ENCODE measurements at places on chromosomes 16 and 17.

- no peaks in the 10 kb centered on the region for H3K4me1 ChIP-seq
- no peak overlapping the region for H3K4me3 ChIP-seq
- no peak overlapping the region for H3K27ac ChIP-seq
- no peaks in the 10 kb centered on the region for H3K36me3 ChIP-seq
- H3K27me3 ChIP-seq, result peaks cover 38% of the 10 kb centered on the region
Measured at GRCh38 chr17:8101721-8102120, 14.2 kb upstream of the ALOX12B start.

GRCh38 chr16:65312795-65313194 lies 190.9 kb upstream of the CDH11 start:
- DNase-seq, result no peak
- no peaks in the 10 kb centered on the region for H3K27me3 ChIP-seq
- no peaks in the 10 kb centered on the region for H3K36me3 ChIP-seq
- no peak overlapping the region for H3K27ac ChIP-seq
- no peaks in the 10 kb centered on the region for H3K4me1 ChIP-seq

DNA sequence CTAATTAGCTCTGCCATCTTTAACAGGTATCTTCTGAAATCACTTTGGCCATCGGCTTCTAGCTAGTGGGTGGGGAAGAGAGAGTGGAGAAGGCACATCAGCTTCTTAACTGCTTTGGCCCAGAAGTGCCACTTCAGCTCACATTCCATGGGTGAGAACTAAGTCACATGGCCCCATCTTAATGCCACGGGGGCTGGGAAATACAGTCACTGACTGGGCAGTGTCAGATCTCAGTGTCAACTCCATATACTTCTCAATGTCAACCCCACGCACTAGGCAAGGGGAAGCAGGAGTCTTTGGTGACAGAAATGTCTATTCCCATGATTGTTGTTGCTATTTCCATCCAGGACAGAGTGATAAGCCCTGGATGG lies 29.4 kb downstream of the CCR7 start:
- H3K4me3 ChIP-seq, result no peak overlapping the region
- peaks cover 20% of the 10 kb centered on the region for H3K27me3 ChIP-seq
- H3K27ac ChIP-seq, result peak overlapping the region; percentile 68

DNA sequence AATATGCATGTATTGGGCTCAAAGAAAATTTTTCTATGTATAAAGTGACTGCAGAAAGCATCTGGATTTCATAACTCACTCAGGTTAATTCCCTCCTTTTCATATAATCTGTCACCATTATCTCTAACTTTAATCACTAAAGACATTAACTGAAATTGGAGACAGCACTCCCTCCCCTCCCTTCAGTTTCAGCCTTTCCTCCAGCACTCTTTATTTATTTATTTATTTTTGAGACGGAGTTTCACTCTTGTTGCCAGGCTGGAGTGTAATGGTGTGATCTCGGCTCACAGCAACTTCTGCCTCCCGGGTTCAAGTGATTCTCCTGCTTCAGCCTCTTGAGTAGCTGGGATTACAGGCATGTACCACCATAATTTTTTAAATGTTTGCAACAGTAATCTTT lies 43.1 kb downstream of the CDH8 start:
- no peaks in the 10 kb centered on the region for H3K4me1 ChIP-seq
- no peaks in the 10 kb centered on the region for H3K36me3 ChIP-seq
- H3K27me3 ChIP-seq, result no peaks in the 10 kb centered on the region
- H3K4me3 ChIP-seq, result no peak overlapping the region

- H3K4me3 ChIP-seq, result no peak overlapping the region
- no peak for DNase-seq
- peaks cover 6% of the 10 kb centered on the region for H3K4me1 ChIP-seq
Measured at GRCh38 chr16:2768403-2769089, 8.5 kb downstream of the ELOB start.

DNA sequence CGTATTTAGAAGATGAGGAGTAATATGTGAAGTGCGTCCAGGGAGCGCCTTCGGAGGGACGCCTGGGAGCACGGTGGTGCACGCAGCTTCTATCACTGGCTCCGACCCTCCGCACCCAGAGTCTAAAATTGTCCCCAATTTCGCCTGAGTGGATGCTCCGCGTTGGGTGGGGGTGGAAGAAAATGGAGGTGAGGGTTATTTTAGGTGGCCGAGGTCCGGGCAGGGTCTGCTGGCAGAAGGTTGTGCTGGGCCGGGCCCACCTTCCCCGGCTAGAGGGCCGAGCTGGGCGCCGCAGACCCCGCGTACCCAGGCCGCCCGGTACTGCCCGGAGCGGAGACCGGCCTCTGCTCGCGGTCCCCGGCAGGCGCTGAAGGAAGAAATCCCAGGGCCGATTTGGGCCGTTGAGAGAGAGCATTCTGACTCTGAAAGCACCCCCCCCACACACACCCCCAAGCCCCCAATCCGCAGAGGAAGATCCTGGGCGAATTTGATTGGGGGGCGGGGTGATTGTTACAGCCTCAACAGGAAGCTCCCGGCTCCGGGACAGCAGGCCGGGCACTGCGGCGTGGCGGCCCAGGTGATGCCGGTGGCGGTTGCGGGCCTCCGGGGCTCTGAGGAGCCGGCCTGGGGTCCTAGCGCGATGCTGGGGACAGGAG lies 3.0 kb downstream of the BAHCC1 start:
- no peak for DNase-seq
- peak overlapping the region; percentile 84 for H3K27ac ChIP-seq
- peaks cover 94% of the 10 kb centered on the region for H3K27me3 ChIP-seq
- peak overlapping the region; percentile 69 for H3K4me3 ChIP-seq

DNA sequence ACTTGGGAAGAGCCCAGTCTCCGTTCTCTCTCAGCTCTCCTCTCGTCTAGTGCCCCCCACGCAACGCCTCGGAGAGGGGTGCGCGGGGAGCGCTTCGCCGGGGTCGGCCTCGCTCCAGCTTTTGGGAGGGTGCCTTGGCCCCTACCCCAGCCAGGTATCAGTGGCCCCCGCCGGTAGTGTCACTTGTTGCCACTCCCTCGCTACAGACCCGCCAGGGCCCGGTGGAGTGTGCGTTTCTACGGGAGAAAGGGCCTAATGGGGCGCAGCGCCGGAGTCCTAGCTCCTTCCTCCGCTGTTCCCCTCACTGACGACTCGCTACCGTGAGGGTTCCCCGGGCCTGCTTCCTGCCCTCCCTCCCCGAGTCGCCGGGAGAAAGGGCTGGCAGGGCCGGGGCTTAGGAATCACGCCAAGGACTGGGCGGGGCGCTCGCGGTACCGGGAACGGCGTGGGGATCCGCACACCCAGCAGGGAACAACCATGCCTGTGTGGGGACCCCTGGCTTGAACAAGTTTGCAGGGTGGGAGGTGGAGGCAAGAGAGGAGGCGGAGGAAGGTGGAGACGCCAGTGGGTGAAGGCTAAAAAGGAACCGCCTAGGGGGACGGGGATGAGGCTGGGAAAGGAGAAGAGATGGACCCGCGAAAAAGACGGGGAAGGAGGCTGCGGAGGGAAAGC lies 997 bp upstream of the CDH11 start:
- H3K4me3 ChIP-seq, result no peak overlapping the region
- no peaks in the 10 kb centered on the region for H3K36me3 ChIP-seq
- peak overlapping the region; percentile 33 for H3K27ac ChIP-seq
- DNase-seq, result no peak
- no peaks in the 10 kb centered on the region for H3K4me1 ChIP-seq
- peaks cover 60% of the 10 kb centered on the region for H3K27me3 ChIP-seq

GRCh38 chr16:4461250-4462085 lies 13.0 kb downstream of the NMRAL1 start:
- H3K4me1 ChIP-seq, result peaks cover 28% of the 10 kb centered on the region
- no peaks in the 10 kb centered on the region for H3K27me3 ChIP-seq
- peaks cover 42% of the 10 kb centered on the region for H3K36me3 ChIP-seq
- no peak for DNase-seq

GRCh38 chr17:40417609-40418427 lies at the start of gene TOP2A:
Gene TOP2A, minus strand, starts transcription at chr17:40417896. Its CDS starts 105 bp downstream, at chr17:40417791.
- peak within 1 kb of the TSS; percentile 90 for H3K4me3 ChIP-seq
- H3K27ac ChIP-seq, result peak within 1 kb of the TSS; percentile 92
- peak; percentile 97 for DNase-seq
- H3K27me3 ChIP-seq, result peaks cover 3% of the 10 kb centered on the region

DNA sequence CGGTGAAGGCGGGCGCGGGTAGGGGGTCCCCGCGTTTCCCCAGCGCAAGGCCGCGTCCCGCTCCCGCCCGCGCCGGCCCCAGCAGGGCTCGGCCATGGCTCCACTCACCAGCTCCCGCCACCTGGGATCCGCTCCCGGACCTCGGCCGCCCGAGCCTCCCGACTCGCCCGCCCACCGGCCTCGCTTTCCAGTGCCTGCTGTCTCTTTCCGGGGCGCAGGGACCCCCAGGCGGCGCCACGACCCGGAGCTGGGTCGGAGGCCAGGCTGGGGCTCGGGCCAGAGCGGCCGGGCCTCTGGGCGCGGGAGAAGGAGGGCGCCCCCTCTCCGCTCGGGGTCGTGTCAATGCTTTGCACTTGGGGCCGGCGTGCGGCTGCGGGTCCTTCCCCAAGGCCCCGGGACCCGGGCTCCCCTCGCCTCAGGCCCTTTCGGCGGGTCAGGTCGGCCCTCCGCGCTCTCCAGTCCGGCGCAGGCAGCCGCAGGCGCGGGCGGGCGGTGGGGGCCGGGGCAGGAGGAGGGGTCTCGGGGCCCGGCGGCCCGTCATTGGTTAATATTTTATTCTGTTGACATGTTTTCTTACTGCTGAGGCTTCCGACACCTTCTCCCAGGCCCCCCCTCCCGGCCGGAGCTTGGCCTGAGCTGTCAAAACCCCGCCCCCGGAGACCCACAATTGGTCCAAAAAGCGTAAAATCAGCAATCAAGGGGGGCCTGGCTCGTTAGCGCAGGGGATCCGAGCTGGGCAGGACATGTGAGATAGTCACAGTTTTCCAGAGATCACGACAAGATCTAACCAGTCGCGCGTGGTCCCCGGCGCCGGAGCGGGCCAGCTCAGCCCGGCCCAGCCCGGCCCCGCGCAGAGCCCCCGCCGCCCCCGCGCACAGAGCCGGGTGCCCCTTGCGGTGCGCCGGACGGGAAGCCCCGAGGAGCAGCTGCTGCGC lies at the start of gene TBX2:
Gene TBX2, plus strand, starts transcription at position 713 of the 935 bp plus-strand sequence. CDS start 334 bp downstream, outside the sequence.
- peaks cover 6% of the 10 kb centered on the region for H3K36me3 ChIP-seq
- peak within 1 kb of the TSS; percentile 26 for H3K4me3 ChIP-seq
- peaks cover 98% of the 10 kb centered on the region for H3K27me3 ChIP-seq
- H3K4me1 ChIP-seq, result peaks cover 34% of the 10 kb centered on the region
- peak within 1 kb of the TSS; percentile 82 for H3K27ac ChIP-seq
